ENCODE measurements at places on chromosomes 2 and 18. TPM values are rescaled to one million over a fixed set of nuclear protein-coding genes. Genes with fewer than 3 reads are reported as not detected.

MC5R gene
- not detected for total RNA-seq

CNNM4 gene
- 2.0 TPM for total RNA-seq

UGT1A5 gene
- total RNA-seq = not detected

CD207 gene
- not detected for total RNA-seq

MIB1 gene
- total RNA-seq = 28.5 TPM

SLC4A3 gene
- 6.3 TPM for total RNA-seq

SLC23A3 gene
- total RNA-seq = 0.16 TPM

G6PC2 gene
- not detected for total RNA-seq

SIX2 gene
- total RNA-seq = 19.1 TPM

VWC2L gene
- not detected for total RNA-seq

RESP18 gene
- total RNA-seq = not detected

CDKL4 gene
- total RNA-seq = 1.3 TPM

ACADL gene
- not detected for total RNA-seq

RFX8 gene
- 1.8 TPM for total RNA-seq

ELOA2 gene
- not detected for total RNA-seq

MGAT4A gene
- total RNA-seq = 0.54 TPM

TEKT4 gene
- total RNA-seq = not detected

SPATA3 gene
- not detected for total RNA-seq

SKA1 gene
- total RNA-seq = 2.7 TPM

ANKRD44 gene
- total RNA-seq = 7.6 TPM

CIDEA gene
- total RNA-seq = not detected

TEX44 gene
- total RNA-seq = not detected

CLEC4F gene
- total RNA-seq = not detected

CHRNG gene
- not detected for total RNA-seq

PUS10 gene
- total RNA-seq = 5.7 TPM

CFAP65 gene
- not detected for total RNA-seq

SLC4A5 gene
- total RNA-seq = 0.16 TPM

TUBA3E gene
- total RNA-seq = not detected

LYG1 gene
- total RNA-seq = not detected

MAP3K19 gene
- not detected for total RNA-seq

SPDYA gene
- 0.36 TPM for total RNA-seq

CCBE1 gene
- total RNA-seq = 30.1 TPM

UPP2 gene
- not detected for total RNA-seq

LYPD6B gene
- total RNA-seq = not detected

WBP1 gene
- 63.4 TPM for total RNA-seq

FBXO15 gene
- total RNA-seq = not detected

ASB18 gene
- total RNA-seq = not detected

DNAH6 gene
- total RNA-seq = under 0.01 TPM

ABCG8 gene
- total RNA-seq = not detected

LCT gene
- total RNA-seq = not detected

GTF3C2 gene
- total RNA-seq = 31.6 TPM

ZCCHC2 gene
- total RNA-seq = 9.4 TPM

All from cardiac atrium fibroblast (primary cell).